ENCODE measurements at places on chromosomes 2 and 18. TPM values are rescaled to one million over a fixed set of nuclear protein-coding genes. Genes with fewer than 3 reads are reported as not detected.

MGAT5 gene
- total RNA-seq = 13.7 TPM

KCNS3 gene
- total RNA-seq = 1.1 TPM

ASB18 gene
- not detected for total RNA-seq

MERTK gene
- 1.4 TPM for total RNA-seq

MC5R gene
- total RNA-seq = not detected

AFF3 gene
- 0.22 TPM for total RNA-seq

GALR1 gene
- total RNA-seq = not detected

METTL4 gene
- 5.5 TPM for total RNA-seq

DCDC2C gene
- 0.54 TPM for total RNA-seq

KYNU gene
- 270 TPM for total RNA-seq

COL6A3 gene
- 0.09 TPM for total RNA-seq

SAG gene
- total RNA-seq = not detected

MAPK4 gene
- 0.16 TPM for total RNA-seq

FBLN7 gene
- total RNA-seq = 0.59 TPM
